ENCODE measurements at places on chromosomes 6 and 20. TPM values are rescaled to one million over a fixed set of nuclear protein-coding genes. Genes with fewer than 3 reads are reported as not detected.
A peak's percentile ranks its signal among the peaks of the same experiment; 100 is the strongest.

The TM9SF4 gene
- 39.1 TPM for total RNA-seq

DNA sequence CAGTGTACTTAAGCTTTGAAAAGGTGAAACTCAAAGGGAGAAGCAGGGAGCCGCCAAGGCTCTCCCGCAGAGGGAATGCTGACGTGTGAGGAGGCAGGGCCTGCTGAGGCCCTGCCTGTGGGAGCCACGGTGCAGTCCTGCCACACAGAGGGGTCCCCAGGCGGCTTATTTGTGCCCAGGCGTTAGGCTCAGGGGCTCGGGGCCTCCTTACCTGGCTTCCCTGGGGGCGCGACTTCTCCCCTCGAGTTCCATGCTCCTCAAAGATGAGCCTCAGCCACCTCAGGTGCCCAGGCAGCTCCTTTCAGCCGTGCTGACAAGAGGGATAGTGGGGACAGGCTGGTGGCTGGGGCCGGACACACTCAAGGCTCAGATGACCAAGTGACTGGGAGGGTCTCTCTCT lies 2.2 kb upstream of the KIF25 start:
- no peak for DNase-seq

GRCh38 chr20:24998631-24999445 lies 6.3 kb upstream of the APMAP start:
- peak; percentile 35 for DNase-seq

The KCNK16 gene
- total RNA-seq = not detected

GRCh38 chr20:12718619-12719018 lies 290.2 kb upstream of the SPTLC3 start:
- DNase-seq = no peak

DNA sequence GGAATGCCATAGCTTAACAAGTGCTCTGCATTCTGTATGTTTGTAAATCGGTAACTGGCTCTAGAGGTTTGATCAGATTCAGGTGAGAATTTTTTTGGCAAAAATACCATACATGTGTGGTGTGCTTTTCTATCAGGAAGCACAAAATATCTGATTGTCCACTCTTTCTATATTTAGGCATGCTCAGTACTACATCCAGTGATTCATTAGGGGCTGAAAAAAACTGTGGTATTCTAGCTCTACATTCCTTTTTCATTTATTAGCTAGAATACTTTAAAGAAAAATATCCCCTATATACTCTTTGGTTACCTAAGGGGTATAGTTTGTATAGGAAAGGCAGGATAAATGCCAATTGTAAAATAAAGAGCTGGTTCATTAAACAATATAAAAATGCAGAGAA lies 10.6 kb upstream of the ELOVL2 start:
- no peak for DNase-seq

The FUT9 gene
- not detected for total RNA-seq

GRCh38 chr6:107657373-107657754 lies 166.7 kb downstream of the SCML4 start:
- DNase-seq = no peak

DNA sequence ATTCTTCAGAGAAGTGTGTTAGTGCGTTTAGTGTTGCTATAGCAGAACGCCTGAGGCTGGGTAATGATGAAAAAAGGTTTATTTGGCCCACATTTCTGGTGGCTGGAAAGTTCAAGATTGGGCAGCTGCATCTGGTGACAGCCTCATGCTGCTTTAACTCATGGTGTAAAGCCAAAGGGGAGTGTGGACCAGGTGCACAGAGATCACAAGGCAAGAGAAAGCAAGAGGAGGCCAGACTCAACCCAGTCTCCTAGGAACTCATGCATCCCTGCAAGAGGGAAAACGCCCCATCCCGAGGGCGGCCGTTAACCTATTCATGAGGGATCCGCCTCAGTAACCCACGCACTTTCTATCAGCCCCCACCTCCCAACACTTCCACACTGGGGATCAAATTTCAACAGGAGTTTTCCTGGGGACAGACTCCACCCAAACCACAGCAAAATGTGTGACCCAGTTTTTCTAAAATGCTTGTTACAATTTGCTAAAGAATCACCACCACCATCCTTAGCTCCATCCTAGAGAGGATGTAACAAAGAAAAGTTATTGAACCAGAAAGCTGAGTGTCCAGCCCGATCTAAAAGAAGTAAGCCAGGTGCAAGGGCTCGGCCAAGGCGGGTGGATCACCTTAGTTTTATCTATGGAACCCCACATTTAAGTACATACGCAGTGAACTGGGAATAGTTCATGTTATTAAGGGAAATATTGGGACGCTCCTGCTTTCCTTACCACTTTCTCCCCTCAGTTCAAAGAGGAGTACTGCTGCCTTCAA lies 164.8 kb downstream of the QKI start:
- no peak for DNase-seq

DNA sequence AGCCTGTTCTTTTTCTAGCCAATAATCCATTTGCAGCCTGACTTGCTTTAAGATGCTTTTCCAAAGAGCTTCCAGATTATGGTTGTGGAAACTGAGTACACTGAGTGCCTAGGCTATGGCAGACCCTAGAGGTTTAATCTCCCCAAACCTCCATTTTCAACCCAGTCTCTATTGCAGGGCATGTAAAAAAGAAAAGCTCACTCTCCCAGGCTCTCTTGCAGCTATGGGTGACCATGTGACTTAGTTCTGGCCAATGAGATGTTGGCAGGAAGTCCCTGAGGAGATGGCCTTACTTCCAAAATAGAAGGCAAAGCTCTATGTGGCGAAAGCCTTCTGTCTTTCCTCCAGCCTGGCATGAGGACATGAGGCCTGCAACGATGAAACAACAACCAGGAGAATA lies 3.8 kb downstream of the PDRG1 start:
- DNase-seq = no peak

GRCh38 chr20:58710481-58711265 lies 18.1 kb downstream of the NPEPL1 start:
- DNase-seq = peak; percentile 34

- no peak for DNase-seq
These were observed 27.6 kb downstream of the GRM1 start for GRCh38 chr6:146056506-146056905.

DNA sequence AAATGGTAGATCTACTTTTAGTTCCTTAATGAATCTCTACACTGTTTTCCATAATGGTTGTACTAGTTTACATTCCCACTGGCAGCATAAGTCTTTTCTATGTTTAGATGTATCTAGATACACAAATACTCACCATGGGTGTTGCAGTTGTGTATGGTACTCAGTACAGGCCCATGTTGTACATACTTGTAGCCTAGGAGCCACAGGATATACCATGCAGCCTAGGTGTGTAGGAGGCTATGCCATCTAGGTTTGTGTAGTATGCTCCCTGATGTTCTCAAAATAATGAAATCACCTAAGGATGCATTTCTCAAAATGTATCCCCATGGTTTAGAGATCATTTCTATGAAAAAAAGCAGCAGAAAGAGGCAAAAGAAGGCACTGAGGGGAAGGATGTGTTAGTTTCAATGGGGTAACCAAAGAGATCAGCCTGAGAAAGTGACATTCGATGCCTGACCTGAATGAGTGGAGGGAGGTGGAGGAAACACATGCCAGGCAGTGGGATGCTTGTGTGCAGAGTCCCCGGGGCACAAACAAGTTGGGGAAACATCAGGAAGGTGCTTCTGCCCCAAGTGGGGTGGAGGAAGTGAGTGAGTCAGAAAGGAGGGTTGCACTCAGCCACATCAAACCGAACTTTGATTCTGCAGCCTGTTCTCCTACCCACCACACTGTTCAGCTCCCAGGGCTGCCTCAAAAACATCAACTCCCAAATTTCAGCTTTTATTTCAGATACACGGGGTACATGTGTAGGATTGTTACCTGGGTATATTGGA lies 191.2 kb downstream of the ZNF217 start:
- DNase-seq = no peak

GRCh38 chr6:145116591-145117178 lies 618.6 kb downstream of the EPM2A start:
- DNase-seq = no peak

- DNase-seq = no peak
These were observed 456.8 kb downstream of the MAFB start for GRCh38 chr20:40232273-40232672.

- DNase-seq = no peak
These were observed at the start of gene TFAP2A for GRCh38 chr6:10414756-10415616. TSS of gene TFAP2A (minus strand) at chr6:10415074. CDS start at chr6:10414991, 83 bp downstream.

GRCh38 chr20:5434116-5434515 lies 117.4 kb upstream of the PROKR2 start:
- DNase-seq = no peak

DNA sequence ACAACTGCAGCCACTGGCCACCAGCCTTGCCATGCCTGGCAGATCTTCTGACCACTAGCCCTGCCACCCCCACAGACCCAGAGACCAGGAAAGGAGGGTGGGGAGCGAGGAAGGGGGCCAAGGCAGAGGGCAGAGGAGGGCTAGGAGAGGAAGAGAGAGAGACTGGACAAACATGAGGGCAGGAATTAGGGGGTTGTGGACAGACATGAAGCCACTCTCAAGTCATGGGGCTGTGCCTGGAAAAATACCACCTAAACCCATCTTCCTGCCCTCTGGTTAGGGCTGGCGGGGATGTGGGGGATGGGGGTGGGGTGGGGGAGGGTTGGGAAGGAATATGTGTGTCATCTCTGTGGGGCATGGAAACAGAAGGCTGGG lies 1.4 kb upstream of the SLC29A1 start:
- DNase-seq = no peak

GRCh38 chr20:53763707-53764414 lies 170.2 kb upstream of the ZNF217 start:
- DNase-seq = no peak

- DNase-seq = no peak
These were observed 28.9 kb downstream of the EYA2 start for GRCh38 chr20:46923550-46923949.

The ZFP57 gene
- total RNA-seq = 14.1 TPM

The EPPIN gene
- total RNA-seq = not detected

DNA sequence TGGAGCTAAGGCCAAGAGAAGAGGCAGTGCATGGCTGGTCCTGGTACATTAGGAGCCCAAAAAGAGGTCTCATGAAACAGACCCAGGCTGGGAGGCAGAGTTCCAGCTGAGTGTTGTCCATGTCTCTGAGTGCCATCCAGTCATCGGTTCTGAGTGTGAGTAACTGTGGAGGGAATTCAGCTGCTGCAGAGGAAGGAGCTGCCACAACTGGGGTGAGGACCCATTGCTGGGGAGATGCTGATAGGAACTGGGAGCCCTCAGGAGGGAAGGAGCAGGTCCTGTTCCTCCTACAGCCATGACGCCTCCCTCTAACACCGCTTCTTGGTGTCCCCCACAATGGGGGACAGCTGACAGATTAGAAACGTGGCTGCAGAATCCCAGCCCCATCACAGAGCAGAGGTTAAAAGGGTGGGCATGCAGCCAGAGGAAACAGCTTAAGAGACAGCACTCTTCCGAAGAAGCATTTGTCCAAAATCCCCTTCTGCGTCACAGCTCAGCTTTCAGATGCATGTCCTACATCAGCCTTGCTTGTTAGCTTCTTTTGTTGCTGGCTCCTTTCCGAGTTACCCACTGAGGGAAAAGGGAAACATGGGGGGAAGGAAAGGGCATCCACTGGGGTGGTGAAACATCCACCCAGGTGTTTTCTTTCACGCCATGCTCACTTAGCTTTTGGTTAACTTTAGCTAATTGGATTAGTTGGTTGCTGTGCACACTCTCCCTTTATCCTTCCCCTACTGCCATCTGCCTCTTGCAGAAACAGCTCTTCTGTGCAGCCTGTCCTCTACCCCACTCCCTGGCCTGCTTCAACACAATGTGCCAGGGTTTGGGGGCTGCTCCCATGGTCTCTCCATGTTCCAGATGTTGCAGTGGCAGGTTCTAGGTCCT lies 239.2 kb downstream of the SYNDIG1 start:
- no peak for DNase-seq

The CLDN20 gene
- total RNA-seq = not detected

The WFDC12 gene
- not detected for total RNA-seq

DNA sequence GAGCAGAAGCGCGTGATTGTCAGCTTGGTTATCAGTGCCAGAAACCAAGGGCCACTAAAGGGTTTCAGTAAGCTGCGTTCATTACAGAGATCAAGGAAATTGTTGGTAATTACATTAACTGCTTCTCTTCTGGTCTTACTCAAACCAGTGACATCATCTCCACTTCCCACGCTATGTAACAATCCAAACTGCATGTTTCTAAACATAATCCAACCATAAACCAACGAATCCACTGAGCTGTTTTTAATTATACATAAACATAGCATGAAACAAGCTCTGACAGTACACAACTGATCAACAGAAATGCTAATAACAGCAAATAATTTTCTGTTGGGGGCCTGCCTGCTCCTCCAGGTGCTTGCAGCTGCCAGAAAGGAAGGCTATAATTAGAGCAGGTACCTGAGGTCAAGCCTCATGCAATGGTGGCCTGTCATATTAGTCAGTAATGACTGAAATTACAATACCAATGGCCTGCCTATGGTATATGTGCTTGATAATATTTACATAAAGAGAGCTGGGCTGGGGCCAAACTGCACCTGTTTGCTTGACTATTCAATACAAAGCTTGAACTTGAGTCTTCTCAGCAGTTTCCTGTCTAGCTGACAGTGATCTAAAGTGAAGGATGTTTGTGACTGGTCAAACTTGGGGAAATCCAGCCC lies 40.1 kb downstream of the ILRUN start:
- DNase-seq = peak; percentile 61

- no peak for DNase-seq
These were observed 574 bp downstream of the RPS12 start for GRCh38 chr6:132814716-132815570.

DNA sequence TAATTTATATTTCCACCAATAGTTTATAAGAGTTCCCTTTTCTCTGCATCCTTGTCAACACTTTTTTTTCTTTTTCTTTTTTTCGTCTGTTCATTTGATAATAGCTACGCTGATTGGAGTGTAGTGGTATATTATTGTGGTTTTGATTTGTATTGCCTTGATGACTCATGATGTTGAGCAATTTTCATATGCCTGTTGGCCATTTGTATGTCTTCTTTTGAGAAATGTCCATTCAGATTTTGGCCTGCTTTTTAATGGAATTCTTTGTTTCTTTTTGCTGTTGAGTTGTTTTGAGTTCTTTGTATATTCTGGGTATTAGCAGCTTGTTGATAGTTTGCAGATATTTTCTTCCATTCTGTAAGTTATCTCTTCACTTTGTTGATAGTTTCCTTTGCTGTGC lies 773.4 kb downstream of the KIF16B start:
- no peak for DNase-seq

DNA sequence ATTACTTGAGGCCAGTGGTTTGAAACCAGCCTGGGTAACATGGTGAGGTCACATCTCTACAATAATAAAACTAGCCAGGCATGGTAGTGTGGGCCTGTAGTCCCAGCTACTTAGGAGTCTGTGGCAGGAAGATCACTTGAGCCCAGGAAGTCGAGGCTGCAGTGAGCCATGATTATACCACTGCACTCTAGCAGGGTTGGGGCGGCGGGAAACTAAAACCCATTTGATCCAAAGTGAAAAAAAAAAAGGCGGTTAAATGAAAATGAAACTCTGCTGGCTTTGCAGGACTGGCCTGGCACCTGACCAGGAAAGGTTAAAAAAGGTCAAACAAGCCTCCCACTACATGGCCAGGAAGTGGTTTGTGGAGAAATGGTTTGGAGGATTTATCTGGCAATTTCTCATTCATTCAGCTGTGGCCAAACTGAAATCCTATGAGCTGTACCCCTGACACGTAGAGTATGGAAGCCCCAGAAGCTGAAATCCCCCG lies 36.6 kb downstream of the MTRES1 start:
- peak; percentile 77 for DNase-seq
